Hippocampal formation (tissue), 2 donors: ENCODE measurements at places on chromosomes 7 and 10.

DNA sequence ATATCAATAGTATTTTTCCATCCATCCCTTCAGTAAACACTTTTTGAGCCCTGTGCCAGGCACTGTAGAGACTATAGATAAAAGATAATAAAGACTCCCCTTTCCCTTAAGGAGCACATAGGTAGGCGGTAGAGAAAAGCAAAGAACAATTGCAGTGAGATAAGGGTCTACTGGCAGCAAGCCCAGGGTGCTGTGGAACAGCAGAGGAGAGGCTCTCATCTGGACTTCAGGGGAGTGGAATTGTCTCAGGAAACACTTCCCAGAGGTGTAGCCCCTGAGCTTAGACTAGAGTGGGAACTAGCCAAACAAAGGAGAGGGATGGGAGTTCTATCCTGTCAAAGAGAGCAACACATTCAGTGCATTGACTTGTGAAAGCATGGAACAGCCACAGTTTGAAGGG lies 102.0 kb downstream of the NRF1 start:
- DNase-seq, result no peak

DNA sequence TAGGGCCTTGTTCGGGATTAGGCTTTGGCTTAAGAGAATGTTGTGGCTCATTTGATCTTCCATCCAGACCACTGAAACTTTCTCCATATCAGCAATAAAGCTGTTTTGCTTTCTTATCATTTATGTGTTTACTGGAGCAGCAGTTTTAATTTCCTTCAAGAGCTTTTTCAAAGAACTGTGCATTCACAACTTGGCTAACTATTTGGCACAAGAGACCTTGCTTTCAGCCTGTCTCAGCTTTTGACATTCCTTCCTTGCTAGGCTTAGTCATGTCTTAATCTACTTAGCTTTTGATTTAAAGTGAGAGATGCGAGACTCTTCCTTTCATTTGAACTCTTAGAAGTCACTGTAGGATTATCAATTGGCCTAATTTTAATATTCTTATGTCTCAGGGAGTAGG lies 19.1 kb upstream of the AKR1B1 start:
- no peak for DNase-seq

DNA sequence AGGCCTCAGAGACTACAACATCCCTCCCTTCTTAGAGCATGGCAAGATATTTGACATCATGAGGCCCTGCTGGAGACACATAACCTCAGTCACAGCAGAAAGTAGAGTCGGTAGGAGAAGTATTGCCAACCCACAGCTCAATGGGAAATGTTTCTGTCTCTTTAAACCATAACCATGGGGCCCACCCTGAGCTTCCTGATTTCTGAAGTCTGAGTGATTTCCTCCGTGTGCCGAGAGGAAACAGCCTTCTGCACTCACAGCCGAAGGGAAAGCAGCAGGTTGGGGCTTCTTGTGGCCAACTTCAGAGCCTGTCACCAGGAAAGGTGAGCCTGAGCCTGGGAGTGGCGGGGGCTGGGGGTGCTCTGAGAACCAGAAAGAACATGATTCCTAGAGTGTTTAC lies at the start of gene GIMAP1:
Gene GIMAP1 (plus strand): TSS at position 246 of the 400 bp plus-strand sequence. CDS start 2,435 bp downstream, outside the sequence.
- no peak for DNase-seq

- no peak for DNase-seq
These were observed 31.1 kb upstream of the SNX13 start for GRCh38 chr7:17971411-17971810.

DNA sequence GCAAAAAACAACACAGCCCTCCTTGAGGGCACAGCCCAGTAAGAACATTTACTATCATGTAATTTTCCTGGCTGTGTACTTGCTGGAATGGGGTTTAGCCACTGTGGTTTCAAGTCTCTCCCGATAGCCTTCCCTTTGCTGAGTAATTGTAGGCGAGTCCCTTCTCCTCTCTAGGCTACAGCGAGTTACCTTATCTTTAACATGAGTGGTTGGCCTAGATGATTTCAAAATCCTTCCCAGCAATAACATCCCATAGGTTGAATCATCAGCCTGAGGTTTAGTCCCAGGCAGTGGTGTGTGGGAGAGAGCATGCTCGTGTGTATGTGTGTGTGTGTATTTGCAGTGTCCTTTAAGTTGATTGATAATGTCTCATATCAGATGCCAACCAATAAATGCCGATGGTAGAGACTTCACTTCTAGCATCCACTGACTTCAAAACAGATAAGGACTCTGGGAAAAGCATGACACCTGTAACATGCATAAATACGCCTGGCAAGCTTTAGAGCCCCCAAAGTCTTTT lies 142.9 kb upstream of the ZMIZ1 start:
- DNase-seq, result no peak

GRCh38 chr7:122402235-122402634 lies 97.7 kb upstream of the FEZF1 start:
- no peak for DNase-seq

GRCh38 chr10:71213127-71213621 lies 804 bp downstream of the UNC5B start:
- DNase-seq, result peak; percentile 50

DNA sequence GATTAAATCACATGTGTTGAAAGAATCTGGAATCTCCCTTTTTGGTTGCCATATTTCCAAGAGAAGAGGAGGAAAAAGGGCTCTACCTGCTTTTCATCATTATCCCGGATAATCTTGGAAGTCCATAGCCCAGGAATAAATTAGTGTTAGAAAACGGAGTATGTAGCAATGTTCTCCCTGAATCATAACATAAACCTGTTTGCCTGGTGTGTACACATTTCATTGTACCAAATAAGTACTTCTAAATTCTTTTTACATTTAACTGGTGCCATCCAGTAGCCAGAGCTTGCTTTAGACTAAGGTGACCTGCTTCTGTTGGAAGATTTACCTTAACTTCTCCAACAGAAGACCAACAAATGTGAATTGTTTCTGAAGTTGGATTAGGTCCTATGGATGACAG lies 182.3 kb upstream of the C7orf33 start:
- DNase-seq, result no peak

DNA sequence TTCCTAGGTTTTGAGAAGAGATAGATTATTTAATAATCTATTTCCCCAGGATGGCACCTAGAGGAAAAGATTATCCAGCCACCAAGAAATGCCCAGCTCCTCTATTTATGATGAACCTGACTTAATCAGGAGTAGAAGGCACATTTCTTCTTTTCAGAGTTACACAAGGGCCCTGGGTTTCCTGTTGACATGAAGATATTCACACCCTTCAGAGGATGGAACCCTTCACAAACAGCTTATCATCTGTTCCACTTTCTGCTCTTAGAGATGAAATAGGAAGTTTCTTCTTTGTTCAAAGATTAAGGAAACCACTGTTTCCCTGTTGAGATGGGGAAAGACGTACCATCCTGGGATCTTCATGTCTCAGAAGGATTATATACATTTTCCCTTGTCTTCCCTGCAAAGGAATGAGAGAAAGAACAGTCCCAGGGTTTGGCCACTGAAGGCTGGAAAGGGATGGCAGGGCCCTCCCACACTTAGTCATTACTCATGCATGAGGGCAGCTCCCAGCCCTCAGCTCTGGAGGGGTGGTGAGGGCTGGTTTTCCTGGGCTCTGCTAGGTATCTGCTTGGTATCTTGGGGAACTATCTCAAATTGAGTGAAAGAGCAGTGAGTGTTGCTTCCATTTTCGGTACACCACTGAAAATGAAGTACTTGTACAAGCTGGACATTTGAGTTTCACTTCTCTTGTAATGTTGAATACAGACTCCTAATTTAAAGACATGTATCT lies 64.0 kb downstream of the MTPAP start:
- DNase-seq, result no peak

- no peak for DNase-seq
These were observed at the start of gene PWWP2B for GRCh38 chr10:132397036-132397541. TSS of gene PWWP2B (plus strand) at chr10:132397200. CDS start at chr10:132397227, 27 bp downstream.

GRCh38 chr10:126521399-126521798 lies 133.1 kb upstream of the ADAM12 start:
- no peak for DNase-seq

- no peak for DNase-seq
These were observed 37.6 kb downstream of the ANK3 start for GRCh38 chr10:60352105-60352504.
